ENCODE measurements at places on chromosomes 12 and 14.

DNA sequence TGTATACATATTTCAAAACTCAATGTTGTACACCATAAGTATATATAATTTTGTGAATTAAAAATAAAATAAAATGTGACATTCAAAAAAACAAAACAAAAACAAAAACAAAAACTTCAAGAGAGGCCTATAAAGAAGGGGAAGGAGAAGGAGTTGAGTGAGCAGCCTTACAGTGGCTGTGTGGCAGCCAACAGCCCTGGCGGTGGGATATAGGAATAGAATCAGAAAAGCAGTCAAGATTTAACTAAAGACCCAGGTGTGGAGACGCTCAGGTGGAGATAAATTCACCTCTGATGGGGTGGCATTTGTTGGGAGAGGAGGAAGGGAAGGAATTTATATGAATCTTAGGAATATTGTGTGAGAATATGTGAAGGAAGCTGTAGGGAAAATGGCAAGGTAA lies 41.8 kb upstream of the E2F7 start:
- no peak for DNase-seq

- DNase-seq, result no peak
These were observed 15.2 kb downstream of the CALM1 start for GRCh38 chr14:90412058-90412457.

GRCh38 chr14:72549854-72550253 lies 344.0 kb downstream of the DPF3 start:
- DNase-seq, result no peak

- DNase-seq, result no peak
These were observed 29.0 kb upstream of the SMUG1 start for GRCh38 chr12:54217774-54218241.

DNA sequence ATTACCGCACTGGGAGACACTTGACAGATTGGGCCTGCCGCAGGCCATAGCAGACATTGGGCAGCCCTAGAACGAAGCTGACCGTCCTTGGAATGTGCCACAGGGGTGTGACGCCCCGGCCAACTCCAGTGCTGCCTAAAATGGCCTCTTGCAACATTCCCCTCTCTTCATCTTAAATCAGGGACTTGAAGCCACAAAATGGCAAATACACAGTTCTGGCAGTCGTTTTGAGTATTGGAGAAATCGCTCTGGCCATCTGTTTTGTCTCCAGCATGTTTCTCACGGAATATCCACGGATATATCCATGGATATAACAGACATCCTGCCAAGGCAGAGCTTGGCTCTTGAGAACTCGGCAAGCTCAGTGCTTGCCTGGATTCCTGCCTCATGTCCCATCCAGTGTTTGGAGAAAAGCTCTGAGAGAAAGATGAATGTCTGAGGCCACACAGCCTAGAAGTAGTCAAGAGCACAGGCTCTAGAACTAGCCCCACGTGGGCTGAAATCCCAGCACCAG lies 158.4 kb downstream of the CHST11 start:
- DNase-seq, result no peak

DNA sequence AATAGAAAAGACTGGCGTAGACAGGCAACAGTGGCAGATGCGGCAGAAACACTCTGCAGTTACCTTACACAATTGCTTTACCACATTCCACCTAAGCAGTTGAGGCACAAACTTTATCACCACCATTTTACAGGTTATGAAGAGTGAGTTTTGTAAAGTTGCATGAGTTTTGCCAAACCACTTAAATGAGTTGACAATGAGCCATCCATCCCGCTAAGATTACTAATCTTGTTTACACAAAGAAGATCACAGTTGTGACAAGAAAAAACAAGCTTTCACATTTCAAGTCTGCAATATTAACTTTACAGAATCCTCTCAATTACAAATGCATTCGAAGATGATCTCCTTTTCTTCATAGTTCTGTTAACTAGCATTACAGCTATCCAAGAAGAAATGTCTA lies 1.8 kb downstream of the TMCC3 start:
- no peak for DNase-seq

DNA sequence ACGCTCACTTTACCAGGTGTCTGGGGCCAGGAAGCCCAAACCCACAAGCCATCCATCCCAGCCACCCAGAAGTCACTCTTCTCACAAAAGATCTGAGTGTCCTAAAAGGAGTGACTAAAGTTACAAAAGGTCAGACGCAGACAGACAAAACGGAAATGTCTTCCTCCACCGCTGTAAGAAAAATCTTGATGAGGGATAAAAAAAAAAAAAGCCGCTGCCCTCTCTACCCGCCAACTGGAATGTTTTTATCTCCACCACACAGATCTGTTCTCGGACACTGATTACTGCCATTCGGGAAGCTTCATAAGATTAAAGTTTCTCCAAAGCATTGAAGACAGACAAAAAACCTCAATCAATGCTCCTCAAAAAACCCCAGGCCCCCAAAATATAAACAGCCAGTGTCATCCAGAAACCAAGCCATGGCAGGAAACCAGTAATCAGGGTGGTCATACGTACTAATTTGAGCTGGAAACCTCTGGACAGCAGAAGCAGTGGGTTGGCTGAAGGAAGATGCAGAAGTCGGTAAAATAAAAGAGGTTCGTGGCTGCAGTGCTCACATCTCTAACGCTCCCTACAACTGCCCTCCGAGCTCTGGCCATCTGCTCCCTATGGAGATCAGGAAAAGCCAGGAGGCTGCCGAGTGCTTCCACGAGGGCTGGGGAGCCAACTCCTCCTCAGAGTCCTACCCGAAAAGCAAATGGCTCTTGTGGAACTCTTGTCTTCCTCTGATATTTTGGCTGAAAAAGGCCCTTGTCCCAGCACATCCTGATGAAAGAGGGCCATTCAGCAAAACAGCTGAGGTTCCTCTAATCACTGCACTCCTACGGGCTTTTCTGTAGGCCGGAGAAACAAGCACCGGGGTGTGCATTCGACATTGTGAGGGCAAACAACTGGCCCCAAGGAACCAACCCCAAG lies 30.3 kb downstream of the SSH1 start:
- no peak for DNase-seq

- no peak for DNase-seq
These were observed 95.1 kb upstream of the GRIN2B start for GRCh38 chr12:14076538-14076937.

Measured in muscle of back (tissue), 13 donors.